Large intestine (tissue), 12 donors: ENCODE measurements at places on chromosomes 6 and 20. TPM values are rescaled to one million over a fixed set of nuclear protein-coding genes. Genes with fewer than 3 reads are reported as not detected.

DNA sequence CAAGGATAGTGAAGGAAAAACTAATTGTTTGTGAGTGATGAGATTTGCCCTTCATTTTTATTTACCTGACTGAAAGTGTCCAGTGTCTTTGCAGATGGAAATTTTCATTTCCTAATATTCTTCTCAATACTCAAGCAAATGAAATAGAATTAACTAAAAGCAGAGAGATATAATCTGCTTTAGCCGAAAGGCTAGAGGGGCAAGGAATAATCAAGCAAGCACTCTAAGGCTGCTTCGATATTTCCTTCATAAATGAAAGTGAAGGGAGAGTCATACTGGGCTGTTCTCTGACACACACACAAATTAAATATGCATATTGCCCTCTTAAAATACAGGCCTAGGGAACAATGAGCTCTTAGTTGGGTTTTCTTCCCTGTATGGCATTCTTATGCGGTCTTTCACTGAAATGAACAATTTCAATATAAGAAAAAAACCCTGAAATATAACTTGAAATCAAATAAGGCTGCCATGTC, 47.5 kb upstream of the POPDC3 start:
- DNase-seq = no peak
- H3K27me3 ChIP-seq = peaks cover 2% of the 10 kb centered on the region
- H3K4me3 ChIP-seq = no peak overlapping the region
- H3K27ac ChIP-seq = no peak overlapping the region
- no peaks in the 10 kb centered on the region for H3K4me1 ChIP-seq

GRCh38 chr6:121756666-121757065, 321.2 kb downstream of the GJA1 start:
- H3K36me3 ChIP-seq = no peaks in the 10 kb centered on the region
- no peak overlapping the region for H3K4me3 ChIP-seq
- no peak overlapping the region for H3K27ac ChIP-seq
- DNase-seq = no peak
- H3K27me3 ChIP-seq = no peaks in the 10 kb centered on the region

DNA sequence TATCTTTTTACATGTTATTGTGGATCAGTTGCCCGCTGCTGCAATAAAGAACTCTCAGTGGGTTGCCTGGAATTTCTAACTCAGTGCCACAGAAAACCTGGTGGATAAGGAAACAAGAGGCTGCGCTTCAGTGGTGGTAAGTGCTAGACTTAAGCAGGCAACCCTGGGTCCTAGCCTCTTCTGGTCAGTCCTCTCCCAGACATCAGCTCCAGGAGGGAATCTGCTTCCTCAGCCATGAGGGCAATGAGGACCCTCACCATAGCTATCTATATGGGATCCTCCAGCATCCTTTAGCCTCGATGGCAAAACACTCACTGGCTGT, 490.7 kb upstream of the SULF2 start:
- no peak for DNase-seq
- no peak overlapping the region for H3K4me3 ChIP-seq
- no peak overlapping the region for H3K27ac ChIP-seq
- H3K27me3 ChIP-seq = no peaks in the 10 kb centered on the region
- no peaks in the 10 kb centered on the region for H3K36me3 ChIP-seq

DNA sequence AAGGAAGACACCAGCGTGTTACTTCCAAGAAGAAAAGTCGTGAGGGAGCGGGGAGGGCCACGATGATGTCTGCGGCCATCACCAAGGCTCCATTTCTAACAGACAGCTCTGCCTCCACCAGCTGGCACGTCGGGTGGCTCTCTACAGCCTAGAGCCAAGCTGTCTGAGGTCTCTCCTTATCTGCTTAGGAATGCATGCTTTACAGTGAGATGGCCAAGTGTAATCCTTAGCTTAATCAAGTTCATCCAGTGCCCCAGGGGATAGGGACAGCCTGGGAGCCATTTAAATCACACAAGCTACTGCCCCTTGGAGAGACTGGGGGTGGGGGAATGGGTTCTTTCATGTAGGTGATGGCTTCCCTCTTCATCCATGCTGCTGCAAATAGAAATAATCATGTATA, 213.8 kb upstream of the CST7 start:
- no peak for DNase-seq
- no peaks in the 10 kb centered on the region for H3K4me1 ChIP-seq
- no peak overlapping the region for H3K4me3 ChIP-seq
- H3K36me3 ChIP-seq = no peaks in the 10 kb centered on the region
- no peaks in the 10 kb centered on the region for H3K27me3 ChIP-seq
- no peak overlapping the region for H3K27ac ChIP-seq

DNA sequence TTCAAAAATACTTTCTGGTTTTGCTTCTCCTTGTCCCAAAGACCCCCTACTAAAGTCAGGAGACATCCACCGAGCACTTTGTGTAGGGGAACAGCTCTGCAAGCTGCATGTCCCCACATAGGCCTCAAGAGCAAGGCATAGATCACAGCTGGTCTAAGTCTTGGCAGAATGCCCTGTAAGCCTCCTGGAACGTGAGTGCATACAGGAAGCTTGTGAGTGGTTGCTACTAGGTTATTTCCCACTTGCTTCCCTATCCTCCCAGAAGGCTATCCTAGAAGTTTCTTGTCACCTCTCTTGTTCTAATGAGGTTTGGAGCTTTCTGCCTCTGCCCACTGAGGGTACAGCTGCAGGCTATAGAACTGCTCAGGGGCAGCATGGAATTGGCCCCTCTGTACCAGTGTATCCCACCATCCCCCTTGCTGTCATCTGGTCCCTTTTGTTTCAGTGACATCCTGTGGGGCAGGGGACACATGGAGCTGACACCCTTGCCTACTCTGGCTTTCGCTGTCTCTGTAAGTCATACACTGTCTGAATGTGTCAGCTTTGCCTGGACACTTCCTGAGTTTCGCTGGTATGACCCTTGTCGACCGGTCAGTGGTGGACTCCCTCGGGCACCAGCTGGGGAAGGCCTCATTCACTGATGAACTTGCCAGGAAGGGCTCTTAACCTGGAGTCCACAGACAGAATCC, 35.6 kb upstream of the KCNK16 start:
- no peaks in the 10 kb centered on the region for H3K27me3 ChIP-seq
- peaks cover 3% of the 10 kb centered on the region for H3K4me1 ChIP-seq
- H3K36me3 ChIP-seq = no peaks in the 10 kb centered on the region
- no peak overlapping the region for H3K27ac ChIP-seq
- peak; percentile 67 for DNase-seq
- no peak overlapping the region for H3K4me3 ChIP-seq

GRCh38 chr20:34024723-34025351, 31.1 kb downstream of the RALY start:
- no peaks in the 10 kb centered on the region for H3K27me3 ChIP-seq
- no peak overlapping the region for H3K4me3 ChIP-seq
- H3K27ac ChIP-seq = peak overlapping the region; percentile 1
- H3K4me1 ChIP-seq = peaks cover 18% of the 10 kb centered on the region

DNA sequence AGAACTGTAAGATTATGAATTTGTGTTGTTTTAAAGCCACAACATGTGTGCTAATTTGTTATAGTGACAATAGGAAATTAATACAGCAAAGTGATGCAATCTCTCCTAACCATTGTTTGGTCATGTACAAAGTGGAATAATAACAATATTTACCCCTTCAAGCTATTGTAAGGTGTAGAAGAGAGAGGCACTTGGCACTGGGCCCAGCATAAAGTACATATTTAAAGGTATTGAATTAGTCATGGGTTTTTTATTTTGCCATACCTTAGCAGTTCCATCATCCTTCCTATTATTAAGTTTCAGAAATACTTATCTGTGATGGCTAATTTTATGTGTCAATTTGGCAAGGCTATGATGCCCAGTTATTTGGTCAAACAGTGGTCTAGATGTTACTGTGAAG, 322.4 kb upstream of the TSHZ2 start:
- no peaks in the 10 kb centered on the region for H3K27me3 ChIP-seq
- H3K27ac ChIP-seq = no peak overlapping the region
- H3K36me3 ChIP-seq = no peaks in the 10 kb centered on the region
- no peak overlapping the region for H3K4me3 ChIP-seq
- no peak for DNase-seq

GRCh38 chr6:33822575-33823395, 19.0 kb upstream of the MLN start:
- H3K27ac ChIP-seq = no peak overlapping the region
- DNase-seq = no peak
- no peaks in the 10 kb centered on the region for H3K27me3 ChIP-seq
- H3K4me1 ChIP-seq = peaks cover 13% of the 10 kb centered on the region
- H3K4me3 ChIP-seq = no peak overlapping the region

Gene SMLR1
- 48.7 TPM for polyA plus RNA-seq

GRCh38 chr20:49054056-49054643, 8.0 kb downstream of the CSE1L start:
- DNase-seq = peak; percentile 9
- peaks cover 6% of the 10 kb centered on the region for H3K4me1 ChIP-seq
- no peak overlapping the region for H3K27ac ChIP-seq
- H3K27me3 ChIP-seq = no peaks in the 10 kb centered on the region

DNA sequence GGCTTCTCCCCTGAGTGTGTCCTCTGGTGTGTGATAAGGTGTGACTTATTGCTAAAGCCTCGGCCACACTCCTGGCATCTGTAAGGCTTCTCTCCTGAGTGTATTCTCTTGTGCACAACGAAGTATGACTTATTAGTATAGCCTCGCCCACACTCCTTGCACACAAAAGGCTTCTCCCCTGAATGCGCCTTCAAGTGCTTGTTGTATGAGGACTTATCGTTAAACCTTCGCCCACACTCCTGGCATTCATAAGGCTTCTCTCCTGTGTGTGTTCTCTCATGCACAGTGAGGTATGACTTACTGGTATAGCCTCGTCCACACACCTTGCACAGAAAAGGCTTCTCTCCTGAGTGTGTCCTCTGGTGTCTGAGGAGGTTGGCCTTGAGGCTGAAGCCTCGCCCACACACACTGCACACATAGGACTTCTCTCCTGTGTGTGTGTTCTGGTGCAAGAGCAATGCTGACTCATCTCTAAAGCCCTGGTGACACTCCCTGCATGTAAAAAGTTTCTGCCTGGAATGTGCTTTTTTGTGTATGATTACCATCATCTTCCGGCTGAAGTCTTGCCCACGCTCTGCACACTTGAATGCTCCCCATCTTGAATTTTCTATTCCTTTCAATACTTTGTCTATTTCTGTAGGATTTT, 20.4 kb downstream of the ZNF337 start:
- H3K27me3 ChIP-seq = no peaks in the 10 kb centered on the region
- H3K36me3 ChIP-seq = peaks cover 55% of the 10 kb centered on the region
- no peak overlapping the region for H3K4me3 ChIP-seq
- H3K4me1 ChIP-seq = no peaks in the 10 kb centered on the region

DNA sequence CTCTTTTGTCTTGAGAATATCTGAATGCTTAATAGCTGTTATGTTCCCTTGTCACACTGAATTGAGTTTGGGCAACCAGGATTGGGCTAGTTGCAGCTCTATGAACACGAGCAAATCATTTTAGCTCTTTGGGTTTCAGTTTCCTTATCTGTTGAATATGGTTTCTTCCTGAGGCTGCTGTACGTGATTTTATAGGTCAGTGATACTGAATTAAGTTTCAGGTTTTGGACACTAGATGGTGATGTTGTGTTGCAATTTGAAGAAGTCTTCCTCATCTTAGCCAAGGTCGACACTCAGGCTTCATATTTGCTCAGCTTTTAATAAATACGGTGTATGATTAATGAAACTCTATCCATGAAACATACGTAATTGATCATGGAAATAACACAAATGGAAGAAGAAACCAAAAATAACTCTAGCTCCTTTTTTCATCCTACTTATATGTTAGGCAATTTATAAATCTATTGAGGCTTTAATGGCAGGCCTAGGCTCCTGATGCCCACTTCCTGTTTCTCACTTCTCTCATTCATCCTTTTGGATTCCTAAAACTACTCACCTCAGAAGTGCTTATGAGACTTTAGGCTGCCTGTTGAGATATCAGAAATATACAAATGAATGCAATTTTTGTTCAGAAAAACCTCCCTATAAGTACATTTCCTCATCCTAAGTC, 354.1 kb upstream of the MAP3K7 start:
- H3K27me3 ChIP-seq = no peaks in the 10 kb centered on the region
- no peaks in the 10 kb centered on the region for H3K36me3 ChIP-seq
- peak; percentile 63 for DNase-seq
- no peak overlapping the region for H3K27ac ChIP-seq
- no peak overlapping the region for H3K4me3 ChIP-seq

- no peaks in the 10 kb centered on the region for H3K36me3 ChIP-seq
- H3K4me3 ChIP-seq = no peak overlapping the region
- no peak overlapping the region for H3K27ac ChIP-seq
Observed at GRCh38 chr6:2502096-2502997, 248.4 kb downstream of the MYLK4 start.

DNA sequence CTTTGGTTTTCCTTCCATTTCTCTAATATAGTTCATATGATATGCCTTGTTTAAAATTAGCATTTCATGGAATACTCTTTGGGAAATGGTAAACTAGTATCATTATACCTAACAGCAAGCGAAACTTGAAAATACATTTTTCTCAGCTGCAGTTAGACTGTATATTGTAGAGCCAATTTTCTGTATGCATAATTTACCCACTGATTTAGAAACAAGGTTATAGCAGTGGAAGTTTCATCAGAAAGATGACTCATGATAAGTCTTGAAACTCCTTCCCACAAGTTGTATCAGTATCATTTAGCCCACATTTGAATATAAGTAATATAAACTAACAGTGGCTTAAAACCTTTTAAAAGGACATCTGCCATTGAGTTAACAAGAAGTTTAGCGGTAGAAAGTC, 164.8 kb upstream of the BMP5 start:
- H3K27ac ChIP-seq = no peak overlapping the region
- no peak overlapping the region for H3K4me3 ChIP-seq
- no peaks in the 10 kb centered on the region for H3K36me3 ChIP-seq
- DNase-seq = no peak
- H3K27me3 ChIP-seq = no peaks in the 10 kb centered on the region
- no peaks in the 10 kb centered on the region for H3K4me1 ChIP-seq

DNA sequence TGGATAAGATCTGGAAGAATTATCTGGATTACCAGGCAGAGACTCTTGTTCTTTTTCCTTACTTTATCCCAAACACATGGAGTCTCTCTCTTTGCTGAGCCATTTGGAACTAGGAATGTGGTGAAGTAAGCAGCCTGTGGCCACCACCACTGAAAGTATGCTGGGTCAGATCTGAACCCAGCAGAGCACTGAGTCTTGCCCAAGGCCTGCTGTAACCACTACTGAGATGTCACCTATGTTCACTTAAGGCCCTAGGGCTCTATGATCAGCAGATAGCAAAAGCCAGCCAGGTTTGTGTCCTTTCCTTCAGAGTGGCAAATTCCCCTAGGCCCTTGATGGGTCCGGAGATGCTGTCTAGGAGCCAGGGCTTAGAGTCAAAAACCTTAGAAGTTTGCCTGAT, 103.3 kb upstream of the PLN start:
- H3K4me1 ChIP-seq = no peaks in the 10 kb centered on the region
- H3K36me3 ChIP-seq = no peaks in the 10 kb centered on the region
- no peak overlapping the region for H3K4me3 ChIP-seq

- no peaks in the 10 kb centered on the region for H3K36me3 ChIP-seq
- no peak overlapping the region for H3K27ac ChIP-seq
- no peaks in the 10 kb centered on the region for H3K27me3 ChIP-seq
- H3K4me1 ChIP-seq = peaks cover 2% of the 10 kb centered on the region
- H3K4me3 ChIP-seq = no peak overlapping the region
- DNase-seq = no peak
Observed at GRCh38 chr6:34057191-34057590, 88.7 kb downstream of the GRM4 start.

Gene NOL4L
- polyA plus RNA-seq = 81.7 TPM
